Fibroblast of gingiva (primary cell): ENCODE measurements at places on chromosomes 7 and 10.

- peak; percentile 95 for DNase-seq
These were observed 28.8 kb downstream of the XPNPEP1 start for GRCh38 chr10:109894516-109894915.

DNA sequence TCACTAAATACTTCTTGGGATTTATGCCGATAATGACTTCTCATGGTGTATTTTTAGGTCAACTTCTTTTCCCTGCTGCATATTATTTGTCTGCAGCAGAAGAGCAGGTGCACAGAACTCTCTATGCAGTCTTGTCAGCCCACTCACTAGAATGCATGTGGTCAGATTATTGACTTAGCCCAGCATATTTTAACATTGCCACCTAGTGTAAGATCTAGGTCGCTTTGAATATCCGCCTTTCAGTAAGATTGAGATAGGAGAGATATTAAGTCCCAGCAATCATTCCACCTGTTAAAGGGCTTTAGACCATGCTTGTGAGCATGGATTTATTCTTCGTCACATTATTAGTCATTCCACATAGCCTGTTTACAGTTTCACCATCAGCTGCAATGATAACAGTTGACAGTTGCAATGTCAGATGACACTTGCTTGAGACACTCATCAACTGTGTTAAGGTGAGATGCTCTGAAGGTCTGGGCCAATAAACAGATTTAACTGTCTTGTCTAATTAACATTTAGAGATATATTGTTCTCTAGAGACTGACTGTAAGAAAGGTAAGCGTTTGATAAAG is 491.7 kb downstream of the ARL4A start:
- no peak for DNase-seq

- no peak for DNase-seq
These were observed 345.9 kb downstream of the KIF20B start for GRCh38 chr10:90047243-90047729.

GRCh38 chr10:7475046-7475911 is 64.4 kb upstream of the SFMBT2 start:
- DNase-seq: no peak

- DNase-seq: peak; percentile 45
These were observed 34.7 kb downstream of the ACADSB start for GRCh38 chr10:123043409-123043925.

DNA sequence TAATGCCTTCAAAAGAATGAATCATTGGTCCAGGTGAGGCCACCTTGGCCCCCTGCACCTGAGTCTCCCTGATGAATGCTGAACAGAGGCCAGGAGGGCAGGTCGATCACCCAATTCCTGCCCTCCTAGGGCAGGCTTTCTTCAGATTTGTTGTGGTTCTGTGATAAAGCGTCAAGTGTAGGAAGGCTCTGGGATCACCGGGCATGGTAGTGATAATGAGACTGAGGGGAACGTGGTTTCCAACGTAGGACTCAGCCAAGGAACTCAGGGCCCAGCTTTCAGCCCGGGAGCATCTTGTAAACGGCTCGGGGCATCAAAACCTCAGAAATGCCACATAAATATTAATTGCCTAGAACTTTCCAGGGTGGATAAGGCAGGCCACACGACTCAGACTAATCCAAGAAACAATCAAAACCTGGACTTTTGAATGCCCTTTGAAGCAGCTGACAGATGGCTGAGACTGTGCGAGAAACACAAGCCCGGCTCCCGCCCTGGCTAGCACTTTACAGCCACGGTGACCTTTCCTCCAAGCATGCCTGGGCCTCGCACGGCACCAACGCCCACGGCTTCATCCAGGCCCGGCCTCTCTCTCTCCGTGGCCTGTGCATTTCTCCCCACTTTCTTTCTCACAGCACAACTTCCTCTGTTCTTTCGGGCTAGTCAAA is 239.3 kb upstream of the GRB10 start:
- no peak for DNase-seq

- DNase-seq: peak; percentile 22
These were observed 32.4 kb downstream of the CXCL12 start for GRCh38 chr10:44352316-44353127.

- no peak for DNase-seq
These were observed 6.8 kb upstream of the HECW1 start for GRCh38 chr7:43105521-43106120.

GRCh38 chr7:102129636-102130370 is 156.9 kb upstream of the SH2B2 start:
- no peak for DNase-seq

DNA sequence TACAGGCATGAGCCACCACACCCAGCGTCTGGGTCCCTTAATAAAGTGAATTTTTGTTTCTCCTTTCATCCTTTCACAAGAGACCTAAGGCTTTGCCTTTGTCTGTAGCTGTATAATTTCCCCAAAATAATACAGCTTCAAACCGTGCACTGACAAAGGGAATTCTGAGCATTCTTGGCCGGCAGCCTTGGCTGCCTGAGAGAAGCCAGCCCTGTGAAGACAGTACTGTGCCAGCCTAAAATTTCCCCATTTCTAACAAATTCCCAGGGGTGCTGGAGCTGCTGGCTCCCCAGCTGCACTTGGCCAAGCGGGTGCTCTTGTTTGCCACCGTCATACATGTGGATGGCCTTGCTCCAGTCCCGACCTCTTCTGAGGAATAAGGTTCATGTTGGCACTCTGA is 106.2 kb downstream of the ZMYND11 start:
- DNase-seq: peak; percentile 59

DNA sequence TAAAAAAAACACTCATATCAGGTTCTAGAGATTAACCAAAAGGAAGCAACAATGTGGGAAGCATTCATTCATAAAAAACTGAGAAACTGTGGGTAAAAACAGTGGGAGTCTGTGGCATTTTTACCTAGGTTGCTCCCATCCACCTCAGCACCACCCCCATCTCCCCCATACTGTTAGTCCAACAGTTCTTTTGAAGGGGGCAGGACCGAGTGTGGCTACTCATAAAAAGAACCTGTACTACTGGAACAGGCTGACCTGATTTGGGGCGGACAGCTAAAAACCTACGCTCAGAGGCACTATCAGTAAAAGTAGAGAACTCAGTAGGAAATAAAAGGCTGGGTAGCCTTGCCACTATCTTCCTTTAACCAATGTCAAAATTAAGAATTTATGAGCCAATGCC is 84.5 kb downstream of the DPY19L1 start:
- DNase-seq: no peak

- peak; percentile 64 for DNase-seq
These were observed 37.4 kb upstream of the OPALIN start for GRCh38 chr10:96395931-96396877.

GRCh38 chr10:67783606-67784294 is 54.2 kb downstream of the DNAJC12 start:
- DNase-seq: no peak

GRCh38 chr7:149456506-149457421 is 4.1 kb downstream of the ZNF777 start:
- no peak for DNase-seq

- peak; percentile 7 for DNase-seq
These were observed 1227.8 kb upstream of the SORCS1 start for GRCh38 chr10:108392286-108392685.

DNA sequence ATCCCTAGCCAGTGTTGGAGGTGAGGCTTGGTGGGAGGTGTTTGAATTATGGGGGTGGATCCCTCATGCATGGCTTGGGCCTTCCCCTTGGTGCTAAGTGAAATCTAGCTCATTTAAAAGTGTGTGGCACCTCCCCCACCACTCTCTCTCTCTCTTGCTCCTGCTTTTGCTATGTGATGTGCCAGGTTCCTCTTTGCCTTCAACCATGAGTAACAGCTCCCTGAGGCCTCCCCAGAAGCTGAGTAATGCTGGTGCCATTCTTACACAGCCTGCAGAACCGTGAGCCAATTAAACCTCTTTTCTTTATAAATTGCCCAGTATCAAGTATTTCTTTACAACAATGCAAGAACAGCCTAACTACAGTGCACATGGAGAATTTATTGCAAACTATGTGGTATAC is 188.8 kb upstream of the POT1 start:
- DNase-seq: no peak

DNA sequence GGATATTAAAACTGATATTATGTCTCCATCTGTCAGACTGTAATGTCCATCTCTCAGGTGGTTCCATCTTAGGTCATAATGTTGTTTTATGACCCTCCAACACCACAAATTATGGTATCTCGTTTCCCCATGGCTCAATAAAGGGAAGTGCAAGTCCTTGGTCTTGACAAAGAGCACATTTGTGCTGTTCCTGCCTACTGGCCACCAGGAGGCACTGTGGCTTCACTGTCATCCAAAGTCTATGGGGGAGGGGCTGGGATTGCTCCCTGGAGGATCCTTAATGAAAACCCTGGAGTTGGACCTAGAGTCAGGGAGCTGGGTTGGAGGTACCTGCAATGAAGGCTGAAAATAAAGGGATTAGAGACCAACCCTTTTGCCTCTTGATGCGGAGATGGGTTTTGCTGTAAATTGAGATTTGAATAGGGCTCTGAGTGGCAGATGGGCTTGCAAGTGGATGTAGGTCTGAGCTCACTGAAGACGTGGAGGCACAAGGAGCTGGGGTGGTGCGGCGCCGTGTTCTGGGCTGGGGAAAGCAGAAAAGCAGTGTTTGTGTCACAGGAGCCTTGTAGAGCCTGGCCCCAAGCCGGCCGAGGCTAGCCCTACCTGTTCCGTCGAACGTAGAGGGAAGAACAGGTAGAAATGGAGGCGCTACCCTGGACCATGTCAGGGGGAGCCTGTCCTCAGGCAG is 180.5 kb upstream of the PRSS58 start:
- DNase-seq: no peak

DNA sequence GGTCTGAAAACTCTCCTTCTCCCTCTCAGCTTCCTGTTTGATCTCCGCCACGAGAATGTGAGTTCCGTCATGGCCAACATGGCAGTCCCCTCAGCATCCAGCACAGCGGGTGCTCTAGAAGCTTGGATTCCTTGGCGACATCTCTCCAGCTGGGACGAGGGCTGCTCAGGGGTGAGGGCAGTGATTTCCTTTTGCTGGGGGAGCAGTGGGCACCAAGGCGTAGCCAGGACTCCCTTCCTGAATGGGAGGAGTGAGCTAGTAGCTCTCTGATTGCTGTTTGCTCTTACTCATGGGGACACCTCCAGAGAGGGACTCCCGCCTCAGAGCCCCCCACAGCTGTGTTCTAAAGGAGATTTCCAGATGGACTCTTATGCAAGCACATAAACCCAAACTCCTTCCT is 28.8 kb upstream of the CTBP2 start:
- no peak for DNase-seq

- DNase-seq: no peak
These were observed 93.4 kb downstream of the PTPRZ1 start for GRCh38 chr7:121966276-121966934.

DNA sequence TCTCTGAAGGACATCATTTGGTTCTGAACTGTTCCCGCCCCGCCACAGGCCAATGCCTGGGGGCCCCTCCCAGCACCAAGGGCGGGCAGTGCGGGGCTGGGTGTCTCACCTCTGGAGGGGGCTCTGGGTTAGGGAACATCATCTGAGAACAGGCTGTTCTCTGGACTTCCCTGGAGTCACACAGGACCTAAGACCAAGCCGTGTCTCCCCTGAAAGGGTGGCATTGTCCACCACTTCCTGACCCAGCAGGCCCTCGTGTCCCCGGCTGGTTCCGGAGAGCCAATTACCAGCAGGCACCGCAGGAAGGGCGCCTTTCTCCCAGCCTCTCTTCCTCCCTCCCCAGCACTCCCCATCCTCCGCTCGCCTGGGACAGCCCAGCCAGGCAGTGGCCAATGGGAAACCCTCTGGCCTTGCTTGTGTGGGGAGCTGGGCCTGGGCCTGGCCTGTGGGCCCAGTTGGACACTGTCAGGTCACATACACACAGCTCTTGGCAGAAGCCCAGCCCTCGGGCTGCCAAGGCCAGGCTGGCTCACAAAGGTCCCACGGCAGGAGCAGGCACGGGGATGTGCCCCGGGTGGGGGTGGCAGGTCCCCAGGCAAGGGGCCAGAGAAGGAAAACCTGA is 119.5 kb downstream of the SPDYE5 start:
- no peak for DNase-seq

DNA sequence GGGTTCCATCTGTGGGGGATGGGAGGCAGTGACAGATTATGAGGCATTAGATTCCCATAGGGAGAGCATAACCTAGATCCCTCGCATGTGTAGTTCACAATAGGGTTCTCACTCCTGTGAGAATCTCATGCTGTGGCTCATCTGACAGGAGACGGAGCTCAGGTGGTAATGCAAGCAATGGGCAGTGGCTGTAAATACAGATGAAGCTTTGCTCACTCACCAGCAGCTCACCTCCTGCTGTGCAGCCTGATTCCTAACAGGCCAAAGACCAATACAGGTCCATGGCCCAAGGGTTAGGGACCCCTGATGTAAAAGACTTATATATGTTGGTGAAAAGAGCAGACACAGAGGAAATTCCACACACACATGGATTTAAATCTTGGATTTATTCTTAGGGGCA is 370.2 kb downstream of the NRG3 start:
- no peak for DNase-seq

DNA sequence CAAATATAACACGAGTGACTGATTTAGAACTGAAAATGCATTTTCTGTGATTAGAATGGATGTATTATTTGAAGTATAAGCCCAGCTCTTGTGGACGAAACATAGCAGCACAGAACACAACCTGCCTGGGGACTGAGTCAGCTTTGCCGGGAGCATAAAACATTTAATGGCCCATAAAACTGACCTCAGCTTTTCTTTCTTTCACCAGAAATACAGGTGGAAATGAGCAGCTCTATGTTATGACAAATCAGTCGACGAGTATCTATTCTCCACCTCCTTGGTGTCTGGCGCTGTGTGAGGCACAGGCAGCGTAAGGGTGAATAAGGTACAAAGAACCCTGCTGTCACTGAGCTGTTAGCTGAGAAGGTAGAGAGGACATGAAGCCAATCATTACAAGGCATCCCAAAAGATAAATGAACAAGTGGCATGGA is 471.6 kb upstream of the AKR1E2 start:
- DNase-seq: no peak
